Thyroid gland (tissue), 4 donors: ENCODE measurements at places on chromosomes 1 and 21.

GRCh38 chr1:110136911-110137310, 13.4 kb upstream of the SLC6A17 start:
- DNase-seq, result no peak

GRCh38 chr1:101365186-101365585, 128.4 kb downstream of the S1PR1 start:
- DNase-seq, result no peak

DNA sequence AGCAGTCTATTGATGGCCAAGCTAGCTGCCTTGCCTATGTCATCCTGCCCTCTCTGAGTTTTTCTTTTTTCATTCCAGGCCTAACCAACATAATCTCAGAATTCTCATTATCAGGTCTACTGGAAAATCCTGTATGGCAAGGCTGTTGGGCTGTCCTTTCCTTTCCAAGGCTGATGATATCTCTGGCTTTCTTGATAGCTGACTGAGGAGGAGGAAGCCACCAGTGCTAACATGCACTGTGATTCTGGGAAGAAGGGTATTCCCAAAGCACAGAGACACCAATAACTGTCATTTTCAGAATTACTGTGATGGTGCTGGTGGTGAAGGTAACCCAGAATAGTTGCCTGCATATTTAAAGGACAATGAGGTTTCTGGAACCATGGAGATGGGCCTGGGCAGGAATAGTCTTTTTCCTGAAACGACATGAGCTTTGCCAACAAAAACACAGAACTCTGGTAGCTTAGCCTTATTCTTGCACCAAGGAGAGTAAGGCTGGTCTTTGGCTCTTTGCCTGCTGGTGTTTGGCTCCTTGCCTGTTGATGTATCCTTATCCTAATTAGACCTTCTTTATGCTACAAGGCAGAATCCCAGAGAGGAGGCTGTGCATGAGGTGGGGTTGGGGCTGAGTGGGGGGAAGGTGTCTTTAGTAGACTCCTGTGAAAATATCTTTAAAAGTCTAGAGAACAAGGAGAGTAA, 157.4 kb downstream of the TNFSF18 start:
- DNase-seq, result peak; percentile 4

- no peak for DNase-seq
Observed at GRCh38 chr21:38837806-38838461, 32.2 kb downstream of the ETS2 start.

DNA sequence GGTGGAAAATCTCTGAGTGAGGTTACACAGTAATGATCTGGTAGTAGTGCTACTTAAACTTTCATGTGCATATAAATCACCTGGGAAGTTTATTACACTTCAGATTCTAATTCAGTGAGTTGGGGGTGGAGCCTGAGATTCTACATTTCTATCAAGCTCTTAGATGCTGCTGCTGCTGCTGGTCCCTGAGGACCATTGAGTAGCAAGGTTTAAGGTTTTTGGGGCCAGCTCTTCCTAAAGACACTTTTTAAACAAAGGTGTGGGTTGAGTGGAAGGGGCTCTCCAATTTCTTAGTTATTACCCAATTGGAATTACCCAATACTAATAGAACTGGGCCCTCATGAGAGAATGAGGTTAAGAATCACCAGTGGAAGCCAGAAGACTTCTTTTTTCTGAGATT, 29.5 kb downstream of the KCNA3 start:
- no peak for DNase-seq

DNA sequence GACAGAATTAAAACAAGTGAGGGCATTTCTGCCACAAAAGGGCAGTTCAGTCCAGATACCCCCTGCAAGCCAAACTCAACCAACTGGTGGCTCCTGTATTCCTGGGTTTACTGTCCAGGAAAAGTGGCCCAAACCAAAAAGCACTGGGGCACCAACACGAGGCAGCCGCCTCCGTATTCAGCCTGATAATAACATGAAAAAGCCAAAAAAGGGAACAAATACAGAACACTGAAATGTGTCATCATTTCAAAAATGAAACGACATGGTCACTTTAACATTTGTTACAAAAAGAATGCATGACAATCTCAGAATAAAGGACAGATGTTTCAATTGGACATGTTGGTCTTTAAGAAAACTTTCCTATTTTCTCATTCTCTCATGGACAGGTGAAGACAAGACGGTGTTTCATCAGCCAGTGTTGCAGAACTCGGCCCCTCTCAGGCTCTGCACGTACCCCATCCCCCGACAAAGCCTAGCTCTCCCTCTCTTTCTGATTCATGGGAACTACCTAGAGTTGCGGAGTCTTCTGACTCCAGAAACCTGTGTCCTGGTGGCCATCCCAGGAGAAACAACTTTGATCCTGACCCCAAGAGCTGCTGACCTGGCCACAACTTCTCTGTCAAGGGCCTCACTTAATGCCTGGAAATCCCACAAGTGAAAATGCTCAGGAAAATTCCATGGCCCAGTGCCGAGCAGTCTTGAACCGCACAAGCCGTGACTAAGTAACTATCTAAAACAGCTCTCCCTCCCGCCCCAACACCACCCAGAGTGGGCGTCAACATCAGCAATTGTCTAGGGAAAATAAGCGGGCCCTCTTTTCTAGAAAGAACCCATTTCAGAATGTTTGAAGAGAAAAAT, 27.1 kb downstream of the ZBTB17 start:
- peak; percentile 97 for DNase-seq

GRCh38 chr1:2493691-2494322, 17.7 kb downstream of the PLCH2 start:
- no peak for DNase-seq

GRCh38 chr1:4494558-4494957, 159.9 kb upstream of the AJAP1 start:
- DNase-seq, result peak; percentile 44

DNA sequence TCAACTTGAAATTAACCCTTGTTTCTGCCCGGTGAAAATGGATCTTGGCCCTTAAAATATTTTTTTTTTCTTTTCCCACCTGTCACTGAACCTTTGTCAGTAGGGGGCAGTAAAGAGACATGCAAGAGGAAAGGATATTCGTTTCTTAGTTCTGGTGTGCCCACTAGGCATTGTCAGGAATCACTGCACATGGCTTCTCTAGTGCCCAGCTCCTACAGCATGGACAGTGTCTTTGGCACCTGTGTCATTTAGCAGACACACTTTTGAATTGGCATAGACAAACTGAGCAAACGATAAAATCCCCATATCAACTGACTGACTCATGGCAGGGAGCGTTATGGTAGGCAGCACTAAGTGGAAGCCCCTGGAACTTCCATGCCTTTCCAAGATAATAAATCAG, 1048.1 kb downstream of the BRINP3 start:
- no peak for DNase-seq

- DNase-seq, result no peak
Observed at GRCh38 chr1:114997510-114998289, 31.9 kb upstream of the TSHB start.

DNA sequence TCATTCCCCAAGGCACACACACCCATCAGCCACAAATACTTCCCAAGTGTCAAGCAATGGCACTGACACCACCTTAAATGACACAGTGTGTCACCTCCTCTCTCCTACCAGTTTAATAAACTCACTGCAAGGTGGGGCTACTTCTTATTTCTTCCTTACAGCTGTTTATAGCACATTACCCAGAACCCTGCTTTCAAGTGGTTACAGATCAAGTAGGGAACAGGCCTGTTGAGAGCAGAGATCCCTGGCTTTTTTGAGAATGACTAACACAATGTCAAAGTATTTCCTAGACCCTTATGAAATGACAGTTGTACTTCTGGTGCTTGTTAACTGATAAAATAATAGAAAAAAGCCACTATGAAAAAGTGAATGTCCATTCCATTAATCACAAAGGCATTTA, 19.8 kb downstream of the ZBTB17 start:
- DNase-seq, result no peak

- DNase-seq, result no peak
Observed at GRCh38 chr1:212037900-212038299, 2.4 kb downstream of the DTL start.

DNA sequence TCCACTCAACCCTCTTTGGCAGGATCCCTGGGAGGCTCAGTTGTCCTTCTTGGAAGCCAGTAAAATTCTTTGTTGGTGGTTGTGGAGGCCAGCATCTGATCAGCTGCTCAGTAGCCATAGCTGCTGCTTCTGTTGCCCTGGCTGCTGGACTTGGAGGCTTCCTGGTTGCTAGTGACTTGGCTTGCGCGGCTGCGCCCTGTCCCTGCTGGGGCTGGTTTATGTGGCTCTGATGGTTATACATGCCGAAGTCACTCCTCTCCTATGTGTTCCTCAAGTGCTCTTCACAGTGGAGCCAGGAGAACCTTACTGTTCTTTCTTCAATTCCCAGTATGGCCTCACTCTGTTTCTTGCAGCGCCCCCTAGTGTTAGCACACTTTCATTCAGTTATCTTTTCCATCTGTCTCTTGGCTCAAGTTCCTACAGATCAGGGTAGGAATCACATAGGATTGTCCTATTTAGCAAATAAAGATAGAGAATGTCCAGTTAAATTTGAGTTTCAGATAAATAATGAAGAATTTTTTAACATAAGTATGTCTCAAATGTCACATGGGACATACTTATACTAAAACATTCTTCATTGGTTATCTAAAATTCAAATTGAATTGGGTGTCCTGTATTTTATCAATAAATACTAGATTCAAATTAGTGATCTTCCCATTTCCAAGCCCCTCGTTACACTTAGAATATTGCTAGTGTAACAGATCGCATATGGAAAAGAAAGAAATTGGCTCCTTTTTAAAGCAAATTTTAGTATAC, 176.5 kb downstream of the TGFB2 start:
- DNase-seq, result peak; percentile 35

DNA sequence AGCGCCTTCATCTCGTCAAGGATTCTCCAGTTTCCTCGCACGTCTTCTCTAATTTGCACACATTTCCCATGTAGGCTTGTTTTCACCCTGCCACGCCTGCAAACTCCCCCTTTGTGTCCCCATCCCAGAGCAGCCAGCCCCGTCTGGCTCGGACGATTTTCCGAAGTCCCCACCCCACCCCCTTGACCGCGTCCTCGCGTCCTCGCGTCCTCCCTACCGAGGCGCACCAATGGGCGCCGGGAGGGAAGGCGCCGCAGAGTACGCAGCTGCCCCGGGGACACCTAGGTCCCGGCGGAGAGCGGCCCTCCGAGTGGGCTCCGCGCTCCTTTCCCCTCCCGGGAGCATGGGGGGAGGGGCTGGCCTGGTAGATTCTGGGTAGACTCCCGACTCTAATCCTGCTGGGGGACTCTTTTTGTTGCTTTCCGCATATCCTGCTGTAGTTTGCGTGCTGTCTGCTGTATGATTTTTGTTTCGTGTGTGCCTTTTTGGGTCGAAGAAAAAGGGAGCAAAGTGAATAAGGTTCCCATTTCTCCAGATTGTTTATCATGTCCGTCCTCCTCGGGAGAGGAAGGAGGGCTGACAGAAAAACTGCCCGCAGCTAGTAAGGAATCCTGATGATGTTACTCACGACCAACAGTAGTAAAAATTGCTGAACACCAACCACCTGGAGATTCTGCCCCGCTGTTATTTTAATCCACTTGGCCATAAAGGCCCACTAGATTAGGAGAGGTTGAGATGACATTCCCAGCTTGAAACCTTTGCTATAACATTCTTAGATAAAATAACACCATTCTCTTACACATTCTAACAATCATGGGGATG, 1.5 kb downstream of the CACHD1 start:
- peak; percentile 61 for DNase-seq

DNA sequence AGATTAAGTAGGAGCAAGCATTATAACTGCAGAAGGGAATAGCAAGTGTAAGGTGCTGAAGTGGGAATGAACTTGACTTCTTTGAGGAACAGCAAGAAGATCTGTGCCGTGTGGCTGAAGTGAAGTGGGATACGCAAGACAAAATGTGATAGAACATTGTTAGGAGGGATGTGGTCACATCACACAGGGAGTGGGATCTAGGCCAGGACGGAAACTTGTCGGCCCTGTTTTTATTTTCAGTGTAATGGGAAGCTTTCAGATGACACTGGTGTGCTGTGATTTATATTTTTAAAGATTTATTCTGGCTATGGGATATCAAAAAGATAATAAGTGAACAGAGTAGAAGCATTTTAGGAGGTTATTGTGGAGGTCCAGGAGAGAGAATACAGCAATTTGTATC, 116.4 kb downstream of the PLA2G4A start:
- DNase-seq, result no peak

GRCh38 chr1:82538876-82539275, 738.1 kb downstream of the ADGRL2 start:
- no peak for DNase-seq

DNA sequence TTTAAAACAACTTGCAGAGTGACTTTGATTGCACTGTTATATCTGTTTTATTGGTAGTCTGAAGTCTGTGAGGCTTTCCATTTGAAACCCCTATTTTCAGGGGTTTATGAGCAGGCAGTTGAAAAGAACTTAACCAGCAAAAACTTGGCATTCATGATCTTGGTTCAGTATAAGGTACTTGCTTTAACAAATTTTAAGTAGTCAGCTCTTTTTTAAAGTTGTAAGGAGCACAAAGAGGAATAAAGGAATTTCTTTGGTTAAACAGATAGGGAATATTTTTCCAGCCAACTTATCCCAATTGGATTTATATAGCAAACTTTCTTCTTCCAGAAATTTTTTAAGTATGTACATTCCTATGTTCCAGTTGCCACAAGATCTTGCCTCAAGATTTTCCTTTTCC, 138.2 kb downstream of the RASAL2 start:
- no peak for DNase-seq

DNA sequence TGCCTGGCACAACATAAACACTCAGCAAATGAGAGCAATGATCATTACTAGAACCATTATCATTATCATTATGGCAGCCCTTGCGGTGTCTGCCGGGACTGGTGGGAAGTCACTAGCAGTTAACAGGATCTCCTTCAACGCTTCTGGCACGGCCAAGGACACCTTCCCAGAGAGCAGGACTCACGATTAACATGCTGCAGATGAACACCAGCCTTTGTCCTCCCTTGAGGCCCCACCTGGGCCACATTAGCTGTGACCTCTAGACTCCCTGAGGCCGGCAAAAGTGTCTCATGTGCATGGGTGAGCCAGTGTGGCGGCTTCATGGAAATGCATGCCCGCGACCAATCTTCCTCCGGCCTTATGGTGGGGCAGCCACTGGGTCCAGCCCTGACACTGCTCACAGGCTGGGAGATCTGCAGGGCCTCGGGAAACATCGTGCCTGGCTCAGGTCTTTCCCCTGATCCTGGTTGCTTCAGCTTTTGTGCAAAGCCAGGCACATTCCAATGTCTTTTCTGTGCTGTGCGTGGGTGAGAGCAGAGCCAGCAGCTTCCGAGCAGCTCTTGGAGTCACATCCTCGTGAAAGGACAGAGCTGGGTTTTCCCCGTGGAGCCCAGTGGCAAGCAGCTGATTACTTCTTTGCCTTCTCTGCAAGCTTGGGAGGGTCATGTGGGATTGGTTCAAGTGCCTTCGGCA, 107.3 kb downstream of the HMGB4 start:
- DNase-seq, result peak; percentile 3
